NCI-H774 (cell line): ENCODE measurements at places on chromosomes 5 and 9.

GRCh38 chr9:121784731-121785411, 133.4 kb downstream of the DAB2IP start:
- no peak for DNase-seq

- no peak for DNase-seq
Observed at GRCh38 chr5:149749481-149750365, 19.6 kb downstream of the PPARGC1B start.

- DNase-seq, result no peak
Observed at GRCh38 chr5:93790401-93790800, 49.0 kb upstream of the POU5F2 start.

DNA sequence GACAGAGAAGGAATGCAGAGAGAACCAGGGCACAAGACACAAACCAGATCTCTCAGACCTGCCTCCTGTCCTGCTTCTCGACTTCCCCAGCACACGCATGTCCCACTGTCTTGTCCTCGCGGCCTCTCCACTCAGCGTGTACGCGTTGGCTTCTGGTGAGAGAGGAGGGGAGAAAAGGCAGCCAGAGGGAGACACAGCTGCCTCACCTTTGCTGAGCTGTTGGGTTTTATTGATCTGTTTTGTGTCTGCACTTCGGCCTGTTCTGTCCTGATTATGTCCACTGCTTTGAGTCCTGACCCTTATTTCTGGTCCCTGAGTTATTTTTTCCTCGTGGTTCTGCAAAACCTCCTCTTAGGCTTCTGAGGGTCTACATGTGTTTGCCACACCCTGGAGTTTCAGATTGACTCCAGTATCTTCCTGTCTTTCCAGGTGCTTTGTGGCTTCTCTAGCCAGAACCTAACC, 87.5 kb upstream of the AGXT2 start:
- DNase-seq, result no peak

- DNase-seq, result no peak
Observed at GRCh38 chr5:173919443-173919842, 31.3 kb downstream of the CPEB4 start.

DNA sequence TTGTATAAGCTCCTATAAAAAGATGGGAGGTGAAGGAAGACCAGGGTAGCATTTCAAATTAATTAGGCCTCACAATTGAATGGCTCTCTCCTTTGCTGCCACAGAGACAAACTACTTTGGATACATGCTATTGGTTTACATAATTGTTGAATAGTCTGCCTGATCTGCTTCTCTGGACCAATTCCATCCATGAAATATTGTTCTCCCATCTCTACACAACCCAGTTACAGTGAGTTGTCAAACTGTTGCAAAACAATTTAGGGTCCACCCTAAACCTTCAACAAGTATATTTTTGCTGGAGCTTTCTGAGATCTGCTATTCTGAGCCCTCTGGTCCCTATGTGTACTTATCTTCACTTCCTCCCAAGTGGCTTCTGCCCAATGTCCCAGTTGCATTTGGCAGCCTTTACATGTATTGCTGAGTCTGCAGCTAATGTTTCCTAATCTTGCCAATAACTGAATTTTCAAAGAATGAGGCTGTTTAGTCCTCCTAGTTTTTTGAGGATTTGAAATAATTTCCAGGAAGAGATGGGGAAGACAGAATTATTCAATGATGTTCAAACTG, 38.9 kb downstream of the AGTPBP1 start:
- no peak for DNase-seq
